ENCODE measurements at places on chromosomes 1 and 21.
A peak's percentile ranks its signal among the peaks of the same experiment; 100 is the strongest.

DNA sequence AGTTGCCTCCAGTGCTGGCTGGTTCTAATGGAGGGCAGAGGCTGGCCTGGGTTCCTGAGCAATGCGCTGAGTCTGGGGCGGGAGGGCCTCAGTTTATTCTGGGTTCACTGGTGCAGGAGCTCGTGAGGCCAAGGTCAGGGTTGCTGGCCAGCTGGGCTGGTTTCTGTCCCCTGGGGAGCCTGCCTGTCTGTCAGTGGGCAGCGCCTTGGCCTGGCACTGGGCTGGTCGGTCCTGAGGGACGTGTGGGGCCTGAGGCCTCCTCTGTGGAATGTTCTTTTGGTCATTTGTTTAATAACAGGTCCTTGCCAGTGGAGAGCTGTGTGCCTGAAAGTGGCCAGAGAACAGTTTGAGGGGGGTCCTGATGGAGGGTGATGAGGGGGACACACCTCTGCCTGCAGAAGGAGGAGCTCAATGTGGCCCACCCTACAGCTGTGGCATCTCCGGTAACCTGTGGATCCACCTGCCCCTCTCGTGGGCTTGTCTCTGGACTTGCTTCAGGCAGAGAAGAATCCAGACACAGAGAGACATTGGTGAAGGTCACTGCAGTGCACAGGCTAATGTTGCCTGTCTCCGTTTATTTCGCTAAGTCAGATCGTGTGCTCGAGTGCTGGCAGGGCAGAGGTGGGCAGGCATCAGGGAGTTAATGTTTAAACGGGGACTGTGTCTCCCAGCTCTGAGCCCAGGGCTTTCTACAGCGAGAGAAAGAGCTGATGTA is 34.6 kb downstream of the COQ8A start:
- ATAC-seq: no peak

DNA sequence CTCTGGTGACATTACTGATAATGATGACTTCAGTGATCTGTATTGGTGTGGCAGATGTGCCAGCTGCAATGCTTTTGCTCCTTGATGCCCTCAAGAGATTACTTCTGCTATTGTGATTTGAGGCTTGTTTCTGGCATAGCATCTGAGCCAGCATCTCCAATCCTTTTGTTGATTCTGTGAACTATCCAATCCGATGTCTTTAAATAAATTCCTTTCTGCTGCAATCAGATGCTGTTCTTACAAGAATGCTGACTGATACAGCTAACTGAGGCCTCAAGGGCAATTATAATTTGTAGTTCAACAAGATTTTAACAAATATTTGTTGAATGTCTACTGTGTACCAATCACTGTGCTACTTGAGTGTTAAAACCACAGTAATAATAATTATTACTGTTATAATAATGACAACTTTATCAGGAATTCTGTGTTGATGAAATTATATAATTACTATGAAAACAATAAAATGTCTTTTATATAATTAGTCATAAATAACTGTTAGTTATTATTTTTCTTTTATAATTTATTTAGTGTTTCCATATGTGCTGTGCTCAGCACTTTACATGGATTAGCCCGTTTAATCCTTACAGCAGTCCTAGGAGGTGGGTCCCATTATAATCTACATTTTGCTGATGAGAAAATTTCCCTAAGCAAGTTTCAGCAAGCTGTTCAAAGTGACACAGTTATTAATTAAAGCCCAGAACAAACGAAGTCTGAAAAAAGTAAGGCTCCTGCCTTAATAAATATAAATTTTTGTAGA is 308.2 kb downstream of the BRINP3 start:
- peak; percentile 72 for ATAC-seq

DNA sequence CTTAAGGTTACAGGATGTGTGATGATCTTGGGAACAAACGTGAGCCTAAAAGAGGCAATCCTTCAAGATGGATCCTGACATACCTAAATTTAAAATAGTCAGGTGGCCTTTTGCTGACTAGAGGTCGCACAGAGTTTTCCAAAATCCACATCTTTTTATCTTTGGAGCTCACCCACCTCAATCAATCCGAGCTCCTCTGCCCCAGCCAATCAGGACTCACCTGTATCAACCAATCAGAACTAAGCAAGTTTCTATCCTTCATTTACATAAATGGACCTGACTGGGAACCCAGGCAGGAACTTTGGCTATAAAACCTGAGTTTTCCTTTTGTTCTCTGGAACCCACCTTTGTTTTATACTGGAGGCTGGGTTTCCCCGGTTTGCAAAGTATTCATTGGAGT is 16.2 kb downstream of the DNAJC11 start:
- ATAC-seq: no peak

DNA sequence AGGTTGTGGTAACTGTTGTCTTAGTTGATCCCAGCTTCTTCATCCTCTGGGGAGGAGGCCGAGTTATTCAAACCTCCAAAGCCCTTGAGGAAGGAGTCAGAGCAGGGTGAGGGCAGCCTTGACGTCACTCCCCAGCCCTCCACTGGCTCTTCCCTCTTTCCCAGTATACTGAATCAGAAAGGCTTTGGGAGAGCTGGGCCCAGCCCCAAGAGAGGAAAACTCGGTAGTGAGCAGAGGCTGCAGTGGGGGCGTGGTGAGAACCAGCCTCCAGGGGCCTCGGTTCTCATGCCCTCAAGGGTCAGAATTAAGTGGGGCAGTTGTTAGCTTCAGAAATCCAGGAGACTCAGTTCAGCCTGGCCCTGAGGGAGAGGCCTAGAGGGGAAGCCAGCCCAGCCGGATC is 1.8 kb upstream of the GJA4 start:
- no peak for ATAC-seq
